Activated CD4-positive, alpha-beta T cell treated with anti-CD3 and anti-CD28 coated beads for 36 hours (primary cell): ENCODE measurements at places on chromosomes 12 and 14.

DNA sequence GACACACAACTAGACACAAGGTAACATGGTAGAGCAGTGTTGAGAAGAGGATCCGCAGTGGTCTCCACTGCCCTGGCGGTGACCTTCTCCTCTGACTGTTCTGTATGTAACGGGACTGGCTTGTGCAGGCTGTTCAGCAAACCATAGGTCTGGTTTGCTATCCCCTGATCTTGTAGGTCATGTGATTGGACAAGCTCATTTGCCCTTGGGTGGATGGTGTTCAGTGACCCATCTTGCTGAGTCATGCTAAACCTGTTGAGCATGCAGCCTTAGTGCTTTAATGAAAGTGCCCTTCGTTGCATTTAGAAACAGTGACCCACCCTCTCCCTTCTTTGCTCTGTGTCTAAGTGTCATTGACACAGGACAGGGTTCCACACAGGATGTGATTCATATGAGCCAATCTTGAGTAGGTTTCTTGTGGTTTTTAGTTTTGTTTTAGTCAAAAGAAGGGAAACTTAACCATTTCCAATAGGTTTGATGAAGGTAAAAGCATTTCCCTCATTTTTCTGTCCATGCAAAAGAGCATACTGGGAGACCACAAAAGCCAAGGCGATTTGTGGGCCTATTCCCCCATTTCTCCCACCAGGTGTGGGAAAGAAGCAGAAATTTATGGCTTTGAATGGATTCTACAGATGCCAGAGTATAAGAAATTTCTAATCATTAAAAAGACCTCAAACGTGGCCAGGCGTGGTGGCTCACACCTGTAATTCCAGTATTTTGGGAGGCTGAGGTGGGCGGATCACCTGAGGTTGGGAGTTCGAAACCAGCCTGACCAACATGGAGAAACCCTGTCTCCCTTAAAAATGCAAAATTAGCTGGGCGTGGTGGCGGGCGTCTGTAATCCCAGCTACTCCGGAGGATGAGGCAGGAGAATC, 32.6 kb upstream of the HIF1A start:
- peak; percentile 73 for DNase-seq

DNA sequence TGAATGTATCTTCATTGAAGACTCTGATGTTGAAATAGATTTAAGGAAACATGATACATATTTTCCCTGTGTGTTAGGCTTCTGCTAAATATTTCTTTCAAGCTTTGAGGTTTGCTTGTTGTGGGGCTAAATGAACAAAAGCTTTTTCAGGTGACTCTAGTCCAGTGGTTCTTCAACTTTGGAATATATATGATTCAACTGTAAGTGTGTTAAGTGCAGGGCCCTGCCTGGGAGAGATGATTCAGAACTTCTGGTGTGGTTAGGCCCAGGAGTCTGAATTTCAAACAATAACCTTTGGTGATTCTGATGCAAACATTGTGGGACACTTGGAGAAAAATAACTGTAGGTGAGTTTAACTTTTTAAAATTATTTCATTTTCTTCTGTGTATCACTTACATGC, 93.0 kb downstream of the TRHDE start:
- DNase-seq, result no peak

DNA sequence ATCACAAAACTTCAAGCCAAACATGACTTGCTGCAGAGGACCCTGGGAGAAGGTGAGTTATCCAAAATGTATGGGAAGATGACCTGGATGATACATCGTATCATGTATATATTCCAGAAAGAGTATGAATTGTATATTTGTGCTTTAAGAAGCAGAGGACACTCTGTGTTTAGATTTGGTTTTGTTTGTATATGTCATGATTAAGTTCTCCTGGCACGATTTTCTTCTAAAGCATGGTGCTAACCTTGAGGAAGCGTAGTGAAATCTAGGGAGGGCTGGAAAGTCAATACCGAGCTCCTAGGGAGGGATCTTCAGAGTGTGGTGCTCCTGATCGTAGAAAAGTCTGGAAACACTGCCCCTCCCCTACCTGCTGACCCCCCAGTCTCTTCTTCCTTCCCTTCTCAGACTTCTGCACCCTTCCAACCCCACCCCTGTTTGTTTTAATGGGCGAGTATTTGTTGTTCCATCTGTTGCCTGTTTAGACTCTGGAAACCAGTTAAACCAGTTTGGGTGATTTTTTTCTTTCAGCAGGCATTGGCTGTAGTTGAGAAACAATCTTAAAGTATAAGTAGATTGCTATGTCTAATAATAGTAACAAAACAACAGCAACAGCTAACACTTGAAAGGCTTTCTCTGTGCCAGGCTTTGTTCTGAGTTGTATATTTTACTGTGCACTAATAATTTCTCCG, 141.6 kb downstream of the KICS2 start:
- no peak for DNase-seq

- DNase-seq, result no peak
Measured at GRCh38 chr12:64522316-64522715, 70.4 kb downstream of the TBK1 start.

GRCh38 chr12:106127338-106128126, 11.2 kb downstream of the NUAK1 start:
- DNase-seq, result no peak

GRCh38 chr14:101456246-101457175, 104.8 kb upstream of the DIO3 start:
- DNase-seq, result no peak

DNA sequence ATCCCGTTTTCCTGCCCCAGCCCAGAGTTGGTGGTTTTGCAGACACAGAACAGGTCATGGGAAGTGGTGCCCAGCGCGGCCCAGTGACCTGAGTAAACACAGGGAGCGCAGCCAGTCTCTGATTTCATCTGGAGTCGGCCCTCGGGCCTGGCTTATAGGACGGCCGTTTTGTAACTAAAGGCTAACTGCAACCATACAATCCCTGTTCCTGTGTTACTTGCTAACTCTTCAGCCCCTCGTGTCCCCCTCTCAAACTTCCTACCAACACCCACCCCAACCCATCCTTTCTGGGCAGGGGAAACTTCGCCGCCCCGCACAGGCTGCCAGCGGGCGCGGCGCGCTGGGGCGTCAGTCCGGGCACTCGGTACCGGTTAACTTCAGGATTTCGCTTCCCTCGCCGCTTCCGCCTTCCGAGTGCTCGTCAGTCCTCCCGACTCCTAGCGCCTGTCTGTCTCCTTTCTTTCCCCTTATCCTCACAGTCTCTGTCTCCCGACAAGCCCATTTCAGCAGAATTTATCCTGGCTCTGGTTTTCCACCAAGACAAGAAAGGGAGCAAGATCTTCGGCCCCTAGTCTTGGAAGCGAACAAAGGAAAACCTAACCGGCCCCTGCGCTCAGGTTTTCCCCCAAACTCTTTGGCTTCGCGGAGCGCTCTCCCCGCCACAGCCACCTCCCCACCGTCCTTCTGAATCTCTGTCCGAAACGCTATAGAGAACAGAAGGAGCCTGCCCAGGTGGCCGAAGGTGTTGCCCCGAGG, 2.0 kb downstream of the SIX1 start:
- peak; percentile 33 for DNase-seq

DNA sequence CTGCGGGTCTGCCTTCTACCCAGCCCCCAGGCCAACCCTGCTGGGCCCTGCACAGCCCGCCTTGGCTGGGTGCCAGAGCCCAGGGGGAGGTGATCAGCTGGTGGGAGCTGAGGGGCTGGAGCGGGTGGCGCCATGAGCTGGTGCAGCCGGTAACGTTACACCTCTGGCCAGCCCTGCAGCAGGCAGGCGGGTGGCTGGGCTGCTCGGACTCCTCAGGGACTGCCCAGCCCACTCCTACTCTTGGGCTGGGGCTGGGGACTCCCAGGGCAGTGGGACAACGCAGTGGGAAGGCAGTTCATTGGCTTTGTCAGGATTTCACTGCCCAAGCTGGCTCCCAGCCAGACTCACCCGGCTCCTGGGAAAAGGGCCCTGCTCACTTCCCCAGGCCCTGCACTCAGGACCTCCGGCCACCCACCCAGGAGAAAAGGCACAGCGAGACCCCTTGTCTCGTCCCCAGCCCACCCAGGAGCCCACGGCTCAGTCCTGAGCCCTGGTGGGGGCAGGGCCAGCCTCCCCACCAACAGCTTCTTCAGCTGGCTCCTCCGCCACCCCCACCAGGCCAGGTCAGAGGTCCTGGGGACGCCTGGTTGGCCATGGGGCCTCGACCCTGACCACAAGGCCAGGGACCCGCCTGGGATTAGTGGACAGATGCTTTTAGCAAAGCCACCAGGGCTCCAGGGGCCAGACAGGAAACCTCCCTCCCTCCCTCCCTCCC, 1.0 kb downstream of the PGF start:
- DNase-seq, result no peak

GRCh38 chr12:71865166-71865713, 25.7 kb downstream of the TBC1D15 start:
- peak; percentile 30 for DNase-seq

DNA sequence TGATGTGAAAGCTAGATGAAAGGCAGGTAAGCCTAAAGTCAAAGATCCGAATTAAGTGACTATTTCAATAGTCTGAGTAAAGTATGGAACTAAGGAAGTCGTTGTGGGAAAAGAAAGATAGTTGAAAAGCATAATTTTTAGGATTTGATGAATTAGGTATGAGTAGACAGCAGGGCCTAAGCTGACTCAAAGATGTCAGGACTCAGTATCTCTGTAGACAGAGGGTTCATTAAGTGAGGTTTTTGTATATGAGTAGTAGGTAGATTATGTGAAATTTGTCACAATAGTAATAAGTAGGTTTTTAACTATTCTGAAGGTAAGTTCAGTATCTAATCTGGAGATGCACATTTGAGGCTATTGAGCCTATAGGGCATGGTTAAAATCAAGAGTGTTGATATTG, 196.4 kb downstream of the RASSF9 start:
- DNase-seq, result no peak

DNA sequence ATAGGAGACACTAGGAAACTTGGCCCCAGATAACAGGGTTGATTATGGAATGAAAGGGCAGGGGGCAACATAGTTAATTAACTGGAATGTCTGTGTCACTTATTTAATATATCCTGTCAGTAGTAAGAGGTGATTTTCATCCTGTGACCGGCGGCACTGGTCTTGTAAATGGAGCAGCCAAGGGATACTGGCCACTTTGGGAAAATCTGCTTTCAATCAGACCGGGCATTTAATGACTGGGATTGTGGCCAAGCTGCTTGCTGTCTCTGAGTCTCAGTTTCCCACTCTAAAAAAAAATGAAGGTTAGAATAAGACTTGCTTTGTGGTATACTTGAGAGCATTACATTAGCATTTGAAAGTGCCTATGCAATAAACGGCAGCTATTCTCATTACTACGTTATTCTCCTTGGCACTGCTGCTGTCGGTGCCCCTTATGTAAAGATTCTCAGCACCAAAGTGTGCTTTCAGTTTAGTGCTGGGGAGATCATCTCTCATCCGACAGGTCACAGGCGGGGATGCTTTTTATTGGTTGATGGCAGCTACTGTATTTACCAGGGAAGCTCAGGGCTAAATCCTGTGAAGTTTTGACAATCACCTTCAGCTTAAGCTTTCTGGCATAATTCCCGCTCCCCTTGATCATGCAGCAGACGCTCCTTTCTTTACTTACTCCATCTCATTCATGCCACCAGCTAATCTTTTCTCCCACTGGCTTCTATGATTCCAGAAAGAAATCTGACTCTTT, 162.1 kb downstream of the ESRRB start:
- no peak for DNase-seq

GRCh38 chr14:73686901-73687300, 27.3 kb downstream of the PNMA1 start:
- DNase-seq, result no peak

GRCh38 chr14:87233266-87233665, 759.7 kb downstream of the GALC start:
- DNase-seq, result no peak

GRCh38 chr12:95215949-95216348, 1.3 kb downstream of the FGD6 start:
- DNase-seq, result no peak

DNA sequence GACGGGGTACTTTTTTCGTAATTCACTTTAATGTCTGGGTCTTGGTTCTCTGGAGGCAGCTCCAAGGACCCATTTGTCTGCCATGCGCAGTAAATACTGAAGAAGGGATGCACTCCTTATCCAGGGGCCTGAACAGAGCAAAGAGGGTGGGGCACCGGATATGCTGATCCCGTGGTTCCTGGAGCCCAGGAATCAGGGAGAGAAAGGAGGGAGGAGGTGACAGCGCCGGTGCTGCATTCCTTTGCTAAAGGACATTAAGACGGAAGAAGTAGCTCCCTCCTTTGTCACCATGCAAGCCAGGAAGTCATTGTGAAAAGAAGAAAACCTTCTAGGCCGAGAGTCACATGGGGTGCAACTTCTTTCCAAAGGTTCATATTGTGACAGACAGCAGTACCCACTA, 1057.7 kb downstream of the VRK1 start:
- no peak for DNase-seq

GRCh38 chr14:89507521-89507920, 90.5 kb upstream of the FOXN3 start:
- DNase-seq, result no peak

GRCh38 chr12:42162965-42163364, 18.3 kb upstream of the GXYLT1 start:
- DNase-seq, result no peak

GRCh38 chr12:52035190-52035589, 16.1 kb upstream of the NR4A1 start:
- no peak for DNase-seq

GRCh38 chr14:21245813-21246212, 23.4 kb downstream of the HNRNPC start:
- DNase-seq, result no peak

- no peak for DNase-seq
Measured at GRCh38 chr12:87427770-87428169, 601.4 kb downstream of the C12orf50 start.

DNA sequence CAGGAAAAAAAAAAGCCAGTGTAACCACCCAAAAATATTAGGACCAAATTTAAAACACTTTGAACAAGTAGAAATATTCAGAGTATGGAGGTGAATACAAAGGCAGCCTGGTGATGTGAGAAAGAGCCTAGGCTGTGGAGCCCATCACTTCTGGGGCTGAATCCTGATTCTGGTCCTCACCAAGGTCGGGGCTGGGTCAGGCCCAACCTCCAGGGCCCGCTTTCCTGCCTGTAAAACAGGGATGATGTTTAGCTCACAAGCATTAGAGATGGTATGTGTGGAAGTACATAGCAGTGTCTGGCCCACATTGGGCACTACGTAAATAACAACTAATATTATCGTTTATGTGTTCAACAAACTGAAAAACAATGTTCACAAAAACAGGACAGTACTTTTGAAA, 7.8 kb upstream of the CAMKK2 start:
- DNase-seq, result no peak

- no peak for DNase-seq
Measured at GRCh38 chr14:95018821-95019220, 138.5 kb downstream of the DICER1 start.

GRCh38 chr12:128789356-128789929, 34.3 kb downstream of the SLC15A4 start:
- no peak for DNase-seq
